ENCODE measurements at places on chromosomes 5 and 9.

- no peak for DNase-seq
Observed at GRCh38 chr9:127598839-127599549, 13.1 kb upstream of the STXBP1 start.

- no peak for DNase-seq
Observed at GRCh38 chr9:37432020-37432419, 9.5 kb downstream of the GRHPR start.

- DNase-seq = no peak
Observed at GRCh38 chr9:92380603-92381002, 23.8 kb downstream of the OGN start.

GRCh38 chr5:126988021-126988569 lies 42.3 kb downstream of the MARCHF3 start:
- no peak for DNase-seq

GRCh38 chr5:16871746-16872339 lies 64.2 kb downstream of the MYO10 start:
- DNase-seq = no peak

DNA sequence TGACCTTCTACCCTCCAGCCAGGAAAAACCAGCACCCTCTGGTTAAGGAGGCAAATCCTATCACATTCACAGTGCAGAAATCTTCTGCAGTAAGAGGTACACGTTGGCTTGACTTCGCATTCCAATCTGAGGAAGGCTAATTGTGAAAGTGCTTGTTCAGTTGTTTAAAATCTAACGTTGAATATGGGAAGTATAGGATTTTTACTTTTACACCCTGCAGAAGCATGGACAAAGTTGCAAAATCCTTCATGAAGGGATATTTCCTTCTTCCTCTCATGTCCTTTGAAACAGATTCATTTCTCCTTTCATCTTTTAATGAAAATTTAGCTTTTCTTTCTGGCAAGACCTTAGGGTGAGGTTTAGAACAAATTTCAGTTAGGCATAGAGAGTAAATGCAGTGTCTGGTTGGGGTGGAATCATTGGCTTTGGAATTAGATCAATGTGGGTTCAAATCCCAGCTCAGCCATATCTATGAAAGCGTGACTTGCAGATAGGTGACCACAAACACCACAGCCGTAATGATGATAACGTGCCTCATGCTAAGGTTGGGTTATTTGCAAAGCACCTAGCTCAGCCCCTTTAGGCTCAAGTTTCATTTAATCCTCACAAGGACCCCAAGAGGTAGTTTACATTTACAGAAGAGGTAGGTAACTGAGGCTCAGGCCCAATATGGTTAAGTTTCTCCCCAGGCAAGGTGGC lies 42.2 kb upstream of the C5orf58 start:
- DNase-seq = no peak

DNA sequence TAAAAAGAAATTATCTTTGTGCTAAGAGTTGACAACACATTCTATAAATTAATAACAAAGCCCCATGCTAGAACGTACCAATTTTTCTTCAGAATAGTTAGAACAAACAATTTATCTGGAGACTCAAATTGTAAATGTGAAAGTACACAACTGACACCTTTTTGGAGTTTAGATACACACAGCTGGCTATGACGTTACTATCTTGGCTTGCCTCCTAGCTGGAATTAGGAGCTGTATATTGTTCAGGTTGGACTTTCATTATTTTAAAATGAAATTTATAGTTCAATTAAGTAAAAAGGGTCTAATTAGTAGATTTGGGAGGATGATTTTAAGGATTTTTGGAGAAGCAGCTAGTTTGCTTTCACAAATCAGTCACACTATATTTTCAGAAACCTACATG lies 393.9 kb upstream of the RIOK2 start:
- no peak for DNase-seq

- no peak for DNase-seq
Observed at GRCh38 chr5:10964806-10965205, 203.8 kb upstream of the DAP start.

DNA sequence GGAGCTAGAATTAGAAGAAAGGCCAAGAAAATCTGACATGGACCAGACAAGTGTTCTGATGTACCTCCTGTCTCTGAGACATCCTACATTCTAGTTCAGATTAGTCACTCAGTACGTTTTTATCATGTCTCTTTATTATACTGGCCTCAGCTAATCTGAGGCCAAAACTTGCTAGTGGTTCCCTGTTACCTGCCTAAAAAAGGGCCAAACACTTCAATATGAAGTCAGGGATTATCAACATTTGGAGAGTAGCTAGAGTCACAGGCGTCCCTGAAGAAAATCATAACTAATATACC lies 587.4 kb downstream of the PRELID2 start:
- no peak for DNase-seq

GRCh38 chr9:98983295-98984268 lies 39.9 kb downstream of the COL15A1 start:
- no peak for DNase-seq

GRCh38 chr5:141880961-141881801 lies 3.0 kb upstream of the PCDH1 start:
- no peak for DNase-seq

DNA sequence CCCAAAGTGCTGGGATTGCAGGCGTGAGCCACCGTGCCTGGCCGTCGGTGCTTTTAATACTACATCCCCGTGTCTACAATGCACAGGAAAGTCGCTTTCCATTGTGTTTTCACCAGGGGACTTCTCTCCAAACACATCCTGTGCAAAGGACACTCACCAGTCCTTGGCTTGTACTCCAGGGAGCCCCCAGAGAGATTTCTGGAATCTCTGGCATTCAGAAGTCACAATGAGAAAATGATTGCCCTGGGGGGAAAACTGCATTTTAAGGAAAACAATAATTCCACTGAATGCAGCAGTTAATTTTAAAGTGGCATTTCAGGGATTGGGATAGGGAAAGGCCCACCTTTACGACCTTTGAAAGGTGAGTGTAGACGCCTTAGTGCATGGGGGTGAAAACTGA lies 112.0 kb downstream of the ADAMTS16 start:
- DNase-seq = no peak

DNA sequence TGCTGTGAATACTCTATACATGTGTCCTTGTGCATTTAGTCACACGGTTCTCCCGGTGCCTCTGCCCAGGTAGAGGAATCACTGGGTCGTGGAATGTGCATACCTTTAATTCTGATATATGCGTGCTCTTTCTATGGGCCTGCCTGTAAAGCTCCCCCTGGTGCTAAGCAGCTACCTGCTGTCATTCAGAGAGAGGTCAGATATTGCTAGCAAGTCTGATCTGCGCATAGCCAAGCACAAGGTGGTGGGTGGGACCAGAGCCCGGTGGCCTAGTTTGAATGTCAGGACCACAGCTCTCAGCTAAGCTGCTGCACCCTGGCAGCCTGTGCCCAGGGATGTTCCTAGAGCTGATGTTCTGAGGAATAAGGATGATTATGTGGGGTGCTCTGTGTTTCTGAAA lies 33.4 kb downstream of the TJP2 start:
- DNase-seq = no peak

GRCh38 chr9:109182940-109183798 lies 16.1 kb upstream of the FRRS1L start:
- DNase-seq = no peak

GRCh38 chr5:142870532-142871362 lies 100.6 kb downstream of the ARHGAP26 start:
- no peak for DNase-seq

DNA sequence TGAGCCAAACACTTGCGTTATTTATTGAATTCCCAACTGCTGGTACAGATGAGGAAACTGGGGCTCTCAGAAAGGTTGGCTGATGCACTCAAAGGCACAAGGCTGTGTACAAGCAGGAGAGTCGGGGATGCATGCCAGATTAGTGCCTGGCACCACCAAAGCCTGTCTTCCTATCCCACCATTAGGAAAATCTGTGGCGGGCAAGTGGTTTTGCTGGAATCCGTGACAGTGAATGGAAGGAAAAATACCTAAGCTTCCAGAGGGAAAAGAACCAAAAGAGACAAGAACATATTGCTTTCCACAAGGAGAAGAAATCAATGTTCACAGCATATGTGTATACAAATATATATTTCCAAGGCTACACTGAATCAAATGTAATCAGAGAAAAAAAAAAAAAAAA lies 51.1 kb downstream of the PSMB7 start:
- no peak for DNase-seq

GRCh38 chr5:40089269-40089668 lies 590.4 kb upstream of the PTGER4 start:
- DNase-seq = no peak

DNA sequence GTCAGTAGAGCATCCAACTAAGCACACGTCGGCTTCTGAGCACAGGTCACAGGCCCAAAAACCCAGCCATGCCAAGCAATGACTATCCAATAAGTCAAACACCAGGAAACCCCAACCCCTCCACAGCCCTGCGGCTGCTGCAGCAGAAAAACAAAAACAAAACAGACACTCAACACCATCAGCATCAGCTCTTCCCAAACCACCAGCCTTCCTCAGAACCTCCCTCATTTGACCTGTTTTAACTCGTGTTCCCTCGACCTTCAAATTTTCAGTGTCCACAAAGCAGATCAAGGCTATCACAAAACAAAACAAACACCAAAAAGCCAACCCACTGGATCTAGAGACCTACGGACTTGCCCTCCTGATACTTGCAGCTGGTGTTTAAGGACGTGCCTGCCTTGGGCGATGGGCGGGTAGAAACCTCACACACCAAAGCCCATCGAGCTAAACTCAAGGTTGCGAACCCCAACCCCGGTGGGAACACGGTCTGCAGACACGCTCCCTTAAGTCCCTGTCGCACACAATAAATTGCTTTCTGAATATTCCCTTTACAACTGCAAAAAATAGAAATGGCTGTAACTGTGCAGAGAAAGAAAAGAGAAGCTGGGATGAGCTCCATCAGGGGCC lies 247.1 kb upstream of the ANKRD55 start:
- DNase-seq = no peak

- no peak for DNase-seq
Observed at GRCh38 chr5:112694853-112695709, 42.6 kb upstream of the APC start.

DNA sequence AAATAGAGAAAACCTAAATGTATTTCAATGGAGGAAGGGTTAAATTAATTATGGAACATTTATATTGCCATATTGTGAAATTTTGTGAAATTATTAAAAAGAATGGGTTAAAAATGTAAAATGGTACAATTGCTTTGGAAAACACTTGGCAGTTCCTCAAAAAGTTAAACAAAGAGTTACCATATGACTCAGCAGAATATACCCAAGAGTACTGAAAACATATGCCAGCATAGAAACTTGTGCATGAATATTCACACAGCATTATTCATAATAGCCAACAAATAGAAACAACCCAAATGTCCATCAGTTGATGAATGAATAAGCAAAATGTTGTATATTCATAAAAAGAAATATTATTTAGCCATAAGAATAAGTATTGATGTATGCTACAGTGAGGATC lies 181.0 kb upstream of the MAST4 start:
- DNase-seq = no peak

Measured in hypothalamus (tissue), 51 donors.